ENCODE measurements at places on chromosomes 13 and 19.

DNA sequence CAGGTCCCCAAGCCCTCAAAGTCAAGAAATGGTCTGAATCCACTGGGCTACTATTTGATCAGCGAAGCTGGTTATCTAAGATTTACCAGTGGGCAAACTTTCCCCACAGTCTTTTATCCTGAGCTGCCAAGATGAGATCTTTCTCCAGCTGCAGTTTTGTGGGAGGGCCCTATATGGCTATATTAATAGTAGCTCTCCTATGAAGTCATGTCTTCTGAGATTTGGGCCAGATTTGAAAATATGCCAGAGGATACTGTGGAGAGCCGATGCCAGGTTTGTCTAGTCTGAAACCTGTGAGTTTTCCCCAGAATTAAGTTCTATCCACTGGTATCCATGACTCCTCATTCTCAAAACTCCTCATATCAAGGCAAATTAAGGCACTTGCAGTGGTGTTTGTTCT, 173.2 kb downstream of the FLT1 start:
- no peak for DNase-seq

GRCh38 chr13:80161219-80161618, 179.7 kb downstream of the SPRY2 start:
- DNase-seq: no peak

GRCh38 chr19:45467115-45467455, 711 bp upstream of the FOSB start:
- no peak for DNase-seq

DNA sequence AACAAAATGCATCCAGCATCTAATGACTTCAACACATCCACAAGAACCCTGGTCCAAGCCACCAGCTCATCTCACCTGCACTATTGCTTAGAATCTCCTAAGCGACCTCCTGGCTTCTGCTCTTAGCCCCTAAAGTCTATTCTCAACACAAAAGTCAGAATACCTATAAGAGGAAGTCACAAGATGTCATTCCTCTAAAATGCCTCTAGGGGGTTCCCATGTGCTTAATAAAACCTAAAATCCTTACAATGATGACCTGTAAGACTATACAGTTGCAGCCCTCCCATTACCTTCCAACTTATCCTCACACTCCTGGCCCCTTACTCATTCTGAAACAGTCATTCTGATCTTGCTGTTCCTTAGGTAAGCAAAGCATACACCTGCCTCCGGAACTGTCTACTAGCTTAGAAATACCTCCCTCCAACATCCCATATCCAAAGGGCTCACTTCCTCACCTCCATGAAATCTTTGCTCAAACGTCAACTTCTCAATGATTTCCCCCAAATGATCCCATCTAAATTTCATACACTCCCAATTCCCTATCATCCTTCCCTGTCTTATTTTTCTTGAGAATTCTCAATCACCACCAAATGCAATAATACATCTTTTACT, 10.0 kb downstream of the ATP7B start:
- no peak for DNase-seq

- no peak for DNase-seq
These were observed 52.4 kb downstream of the TNFSF11 start for GRCh38 chr13:42626176-42626860.

DNA sequence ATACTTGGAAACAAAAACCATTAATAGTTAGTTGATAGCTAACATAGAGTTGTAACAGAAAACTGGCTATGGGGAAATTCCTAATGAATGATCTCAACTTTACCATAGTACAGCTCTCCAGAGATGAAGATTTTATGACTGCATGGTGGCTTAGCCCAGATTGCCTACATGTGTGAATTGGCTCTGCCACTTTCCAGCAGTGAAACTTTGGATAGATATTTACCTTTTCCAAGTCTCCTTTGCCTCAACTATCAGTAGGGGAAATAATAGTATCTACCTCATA, 161.1 kb downstream of the LACC1 start:
- DNase-seq: no peak

DNA sequence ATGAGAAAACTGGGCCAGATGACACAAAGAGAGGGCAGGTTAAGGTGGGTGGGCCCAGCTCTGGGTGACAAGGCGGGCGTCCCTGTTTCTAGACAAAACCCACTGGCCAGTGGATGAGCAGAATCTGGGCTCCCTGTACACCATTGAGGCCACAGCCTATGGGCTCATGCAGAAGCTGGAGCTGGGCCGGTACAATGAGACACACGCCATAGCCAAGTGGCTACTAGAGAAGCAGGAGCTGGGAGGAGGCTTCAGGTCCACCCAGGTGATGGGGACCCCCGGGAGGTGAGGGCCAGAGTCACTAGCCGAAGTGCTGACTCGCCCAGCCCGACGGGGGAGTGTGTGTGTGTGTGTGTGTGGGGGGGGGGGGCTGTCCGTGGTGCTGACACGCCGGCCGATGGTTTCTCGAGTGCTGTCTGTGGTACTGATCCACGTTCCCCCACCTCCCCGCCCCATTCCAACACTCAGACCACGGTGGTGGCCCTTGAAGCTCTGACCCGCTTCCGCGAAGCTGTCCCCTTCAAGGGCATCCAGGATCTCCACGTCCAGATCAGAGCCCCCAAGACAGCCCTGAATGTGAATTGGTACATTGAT, 24.3 kb upstream of the SHFL start:
- no peak for DNase-seq

DNA sequence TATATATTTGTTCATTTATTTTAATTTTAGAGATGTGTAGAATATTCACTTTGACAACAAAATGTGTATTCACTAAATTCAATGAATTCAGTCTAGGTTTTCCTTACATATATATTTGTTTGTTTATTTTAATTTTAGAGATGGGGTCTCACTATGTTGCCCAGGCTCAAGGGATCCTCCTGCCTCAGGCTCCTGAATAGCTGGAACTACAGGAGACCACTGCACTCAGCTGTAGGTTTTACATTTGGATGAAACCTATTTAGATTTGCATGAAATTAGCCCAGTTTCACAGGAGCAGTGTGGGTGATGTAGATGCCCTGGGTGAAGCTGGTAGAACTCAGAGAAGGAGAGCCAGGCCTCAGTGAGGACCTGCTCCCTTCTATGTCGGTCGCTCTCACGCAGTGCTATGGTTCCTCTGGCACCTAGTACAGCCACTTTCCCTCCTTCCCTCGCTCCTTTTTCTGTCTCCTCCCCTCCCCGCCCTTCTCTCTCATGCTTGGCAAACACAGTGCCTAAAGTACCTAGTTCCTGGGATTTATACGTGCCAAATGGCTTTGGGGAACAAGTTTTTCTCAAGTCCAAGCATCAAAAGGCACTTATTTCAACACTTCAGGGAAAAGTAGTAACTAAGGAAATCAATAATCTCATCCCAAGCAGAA, 14.7 kb upstream of the HMGB1 start:
- DNase-seq: no peak

DNA sequence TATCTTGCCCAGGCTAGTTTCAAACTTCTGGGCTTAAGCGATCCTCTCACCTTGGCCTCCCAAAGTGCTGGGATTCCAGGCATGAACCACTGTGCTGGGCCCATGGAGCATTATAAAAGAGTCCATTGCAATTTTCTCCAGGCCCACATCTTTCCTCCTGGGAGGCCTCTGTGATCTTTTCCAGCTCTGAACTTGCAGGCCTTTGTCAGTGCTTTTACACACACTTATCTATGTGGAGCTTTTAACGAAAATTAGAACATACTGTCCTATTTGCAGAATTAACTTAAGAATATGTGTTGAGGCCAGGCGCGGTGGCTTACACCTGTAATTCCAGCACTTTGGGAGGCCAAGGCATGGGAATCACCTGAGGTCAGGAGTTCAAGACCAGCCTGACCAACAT, 23.9 kb downstream of the TDRD12 start:
- DNase-seq: no peak

- no peak for DNase-seq
These were observed 432.5 kb downstream of the FGF9 start for GRCh38 chr13:22103046-22104027.
